ENCODE measurements at places on chromosomes 3 and 15. TPM values are rescaled to one million over a fixed set of nuclear protein-coding genes. Genes with fewer than 3 reads are reported as not detected.

Gene ITGA11
- total RNA-seq, result 29.6 TPM

Gene MKRN3
- total RNA-seq, result under 0.01 TPM

Gene TRPM1
- total RNA-seq, result not detected

Gene CFAP20DC
- 3.8 TPM for total RNA-seq

Gene COLQ
- total RNA-seq, result 0.26 TPM

Gene GUCA1C
- not detected for total RNA-seq

Gene HDGFL3
- total RNA-seq, result 26.2 TPM

Gene FURIN
- total RNA-seq, result 27.9 TPM
